ENCODE measurements at places on chromosomes 5 and 9.

DNA sequence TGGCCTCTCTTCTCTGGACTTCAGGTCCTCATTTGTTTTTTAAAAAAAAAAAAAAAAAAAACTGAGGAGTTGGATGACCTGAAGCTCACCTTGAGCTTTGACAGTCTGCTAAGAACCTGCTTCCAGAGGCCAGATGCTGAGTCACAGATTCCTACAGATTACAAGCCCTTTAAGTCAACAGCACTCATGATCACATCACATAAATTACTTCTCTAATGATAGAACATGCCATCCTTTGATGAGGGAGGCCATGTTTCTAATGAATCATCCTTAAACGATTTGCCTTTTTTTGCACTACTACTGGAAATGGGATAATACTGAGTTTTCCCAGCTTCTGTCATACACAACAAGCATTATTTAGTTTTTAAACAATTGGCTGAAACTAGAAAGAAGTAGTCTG lies 34.2 kb upstream of the MYOT start:
- no peak for DNase-seq

DNA sequence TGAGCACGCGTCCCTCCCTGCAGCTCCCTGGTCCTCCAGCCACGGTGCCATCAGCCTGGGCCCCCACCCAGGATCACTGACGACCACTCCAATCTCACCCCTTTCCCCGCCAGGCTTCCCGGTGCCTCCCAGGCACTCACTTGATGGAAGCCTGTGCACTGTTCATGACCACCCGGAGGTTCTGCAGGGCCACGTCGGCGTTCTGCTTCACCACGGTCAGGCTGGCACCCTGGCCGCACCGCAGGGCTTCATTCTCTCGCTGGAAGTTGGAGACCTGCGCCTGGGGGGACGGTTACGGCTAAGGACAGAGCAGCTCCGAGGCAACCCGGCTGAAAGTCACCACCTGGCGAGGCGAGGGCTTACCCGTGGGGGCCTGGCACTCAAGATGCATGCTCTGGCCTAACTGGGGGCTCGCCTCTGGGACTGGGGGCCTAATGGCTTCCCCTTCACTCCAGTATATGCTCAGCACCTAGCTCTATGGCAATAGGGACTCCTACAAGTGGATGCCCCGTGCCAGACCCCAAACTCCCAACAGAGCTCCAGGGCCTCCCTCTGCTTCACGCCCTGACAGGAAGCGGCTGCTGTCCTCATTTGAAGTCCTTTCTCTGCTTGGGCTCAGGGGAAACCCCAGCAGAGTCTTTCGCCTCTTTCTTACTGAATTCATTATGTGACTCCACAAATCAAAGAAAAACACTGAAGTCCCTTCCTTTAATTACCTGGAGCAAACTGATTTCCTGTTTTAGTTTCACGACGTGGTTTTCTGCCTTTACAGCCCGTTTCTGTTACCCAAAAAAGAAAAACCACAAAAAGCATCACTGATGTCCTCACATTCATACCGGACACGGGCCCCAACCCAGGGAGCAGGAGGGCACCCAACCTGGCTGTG lies 4.2 kb upstream of the SNAPC4 start:
- DNase-seq: no peak

- no peak for DNase-seq
These were observed 32.7 kb downstream of the FBXO10 start for GRCh38 chr9:37543468-37543867.

GRCh38 chr5:11224436-11225187 lies 463.6 kb upstream of the DAP start:
- no peak for DNase-seq

DNA sequence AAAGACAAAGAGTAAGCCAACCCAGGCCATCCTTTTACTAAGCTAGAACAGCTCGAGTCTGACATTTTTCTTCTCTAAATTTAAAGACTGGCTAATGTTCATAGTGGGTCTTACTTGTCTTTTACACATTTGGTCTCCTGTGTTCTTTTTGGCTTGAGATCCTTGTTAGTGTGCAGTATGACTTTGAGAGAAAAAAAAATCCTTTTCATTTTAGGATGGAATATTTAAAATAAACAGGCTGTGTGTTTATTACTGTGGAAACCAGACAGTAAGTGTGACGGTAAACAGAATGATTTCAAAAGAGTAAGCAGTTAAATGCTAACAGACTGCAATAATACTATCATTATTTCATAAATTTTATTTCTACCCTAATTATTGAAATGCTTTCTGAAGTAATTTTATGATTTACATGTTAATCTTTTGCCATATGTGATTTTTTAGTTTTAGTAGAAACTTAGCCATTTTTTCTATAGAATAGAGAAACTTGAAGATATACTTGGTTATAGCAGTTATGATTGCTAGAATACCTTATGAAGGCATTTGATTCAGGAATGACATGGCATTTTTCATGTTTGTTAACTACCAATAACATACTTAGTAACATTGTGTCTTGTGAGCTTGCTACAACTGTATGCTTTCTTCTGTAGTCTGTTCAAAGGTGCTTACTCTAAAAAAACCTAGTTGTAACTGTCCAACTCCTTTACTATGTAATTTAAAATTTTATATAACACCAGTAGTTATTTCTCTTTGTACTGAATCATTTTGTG lies 92.4 kb downstream of the XRCC4 start:
- no peak for DNase-seq

DNA sequence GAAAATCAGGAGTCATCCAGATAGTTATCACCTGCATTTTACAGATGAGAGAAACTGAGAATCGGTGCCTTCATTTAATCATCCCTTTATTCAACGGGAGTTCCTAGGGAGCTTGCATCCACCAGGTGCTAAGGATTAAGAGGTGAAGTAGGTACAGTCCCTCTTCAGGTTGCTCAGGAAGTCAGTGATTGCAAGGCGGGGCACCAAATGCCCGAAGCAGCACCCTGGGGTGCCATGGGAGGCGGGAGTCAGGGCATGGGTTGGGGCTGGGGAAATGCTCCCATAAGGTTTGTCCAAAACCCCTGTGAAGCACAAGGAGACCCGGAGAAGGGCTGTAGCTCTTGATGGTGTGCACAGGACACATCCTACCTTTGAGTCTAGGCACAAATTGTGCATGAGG lies 98.8 kb upstream of the KLF4 start:
- DNase-seq: no peak

- no peak for DNase-seq
These were observed 22.7 kb downstream of the CCNH start for GRCh38 chr5:87390075-87390474.

DNA sequence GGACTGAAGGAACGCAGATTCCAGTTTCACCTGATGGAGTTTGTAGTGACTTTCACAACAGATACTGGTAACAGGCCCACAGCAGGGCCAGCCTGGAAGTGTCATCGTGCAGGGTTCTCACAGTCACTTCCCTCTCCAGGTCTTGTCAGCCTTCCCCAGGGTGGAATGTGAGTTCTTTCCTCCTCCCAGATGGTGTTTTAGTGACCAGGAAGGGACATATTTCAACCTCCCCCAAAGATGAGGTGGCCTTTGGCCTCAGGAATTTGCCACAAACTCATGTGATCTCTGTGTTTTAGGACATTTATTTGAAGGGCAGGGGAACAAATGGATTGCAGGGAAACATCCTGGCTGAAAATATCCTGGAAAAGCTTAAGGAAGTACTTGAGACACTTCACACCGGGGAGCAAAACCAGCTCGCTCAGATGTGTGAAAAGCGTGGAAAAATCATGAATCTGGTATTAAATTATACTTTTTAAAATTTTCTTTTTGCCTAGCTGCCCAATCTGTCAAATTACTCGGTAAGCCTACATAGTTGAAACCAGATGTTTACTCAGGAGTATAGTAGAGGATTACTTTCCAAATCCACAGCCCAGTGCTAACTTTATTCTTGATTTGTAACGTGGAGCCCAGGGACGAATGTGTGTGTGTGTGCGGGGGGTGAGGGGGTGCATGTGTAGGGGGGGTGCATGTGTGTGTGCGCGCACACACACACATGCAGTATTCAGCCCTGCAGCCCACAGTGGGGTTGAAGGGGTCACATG lies 66.8 kb downstream of the PTPDC1 start:
- no peak for DNase-seq

GRCh38 chr9:132042324-132042723 lies 37.3 kb downstream of the MED27 start:
- no peak for DNase-seq

- no peak for DNase-seq
These were observed 369 bp downstream of the OCLN start for GRCh38 chr5:69492923-69493395.

- DNase-seq: no peak
These were observed 4.5 kb upstream of the POU4F3 start for GRCh38 chr5:146334074-146334533.

DNA sequence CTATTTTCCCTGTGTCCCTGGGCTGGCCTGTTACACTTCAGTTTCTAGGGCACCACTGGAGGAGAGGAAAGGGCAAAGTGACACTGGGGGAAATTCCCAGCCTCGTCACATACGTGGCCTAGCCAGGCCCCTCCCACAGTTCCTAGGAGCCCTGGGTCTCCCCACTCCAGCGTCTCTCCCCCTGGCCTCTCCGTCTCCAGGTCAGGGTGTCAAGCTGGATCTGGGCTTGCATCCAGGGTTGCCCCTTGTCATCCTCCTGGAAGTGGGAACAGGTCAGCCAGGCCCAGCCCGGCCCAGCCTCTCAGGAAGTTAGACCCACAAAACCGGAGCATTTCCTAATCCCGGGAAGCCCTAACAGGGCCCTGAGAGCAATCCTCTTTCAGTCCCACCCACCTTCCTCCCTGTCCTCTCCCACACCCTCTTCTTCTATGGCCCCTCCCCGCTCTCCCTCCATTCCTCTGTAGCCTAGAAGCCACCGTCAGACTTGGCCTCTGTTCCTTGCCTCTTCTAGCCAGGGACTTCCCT lies 4.7 kb upstream of the TNIP1 start:
- DNase-seq: peak; percentile 21

DNA sequence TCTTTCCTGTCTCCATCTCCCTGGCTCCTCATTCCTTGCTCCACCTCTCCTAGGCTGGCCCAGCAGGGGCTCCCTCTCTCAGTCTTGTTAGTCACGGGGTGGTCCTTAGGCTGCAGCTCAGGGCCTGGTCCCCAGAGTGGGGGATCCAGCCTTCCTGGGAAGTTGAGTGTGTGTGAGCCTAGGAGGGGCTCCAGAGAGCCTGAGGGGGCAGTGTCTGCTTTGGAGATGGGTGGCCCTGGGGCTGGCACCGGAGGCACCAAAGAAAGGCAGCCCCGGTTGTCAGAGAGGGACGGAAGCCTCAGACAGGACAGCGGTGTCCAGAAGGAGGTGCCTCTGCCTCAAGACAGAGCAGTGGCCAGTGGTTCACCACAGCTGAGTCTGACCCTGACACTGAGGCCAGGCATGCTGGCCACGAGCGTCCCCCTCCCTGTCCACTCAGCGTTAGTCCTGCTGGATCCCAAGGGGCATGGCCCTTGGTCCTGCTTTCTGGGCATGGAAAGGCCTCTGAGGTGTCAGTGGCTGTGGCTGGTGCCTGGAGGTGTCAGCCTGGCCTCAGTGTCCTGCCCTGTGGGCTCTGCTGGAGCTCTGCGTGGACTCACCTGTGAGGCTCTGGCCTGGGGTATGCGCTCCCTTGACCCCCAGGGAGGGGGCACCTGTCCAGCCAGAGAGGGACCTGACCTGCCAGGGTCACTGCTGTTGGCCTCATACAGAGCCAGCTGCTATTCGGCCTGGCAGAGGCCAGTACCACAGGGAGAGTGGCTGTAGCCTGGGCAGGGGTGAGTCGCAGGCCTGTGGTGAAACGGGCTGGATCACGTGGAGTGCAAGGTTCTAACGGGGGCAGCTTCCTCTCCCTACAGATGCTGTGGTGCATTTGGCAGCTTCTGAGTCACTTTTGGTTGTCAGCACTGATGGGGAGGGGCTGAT lies 130.6 kb downstream of the CACNA1B start:
- no peak for DNase-seq

GRCh38 chr5:180382926-180383325 lies 29.8 kb upstream of the GFPT2 start:
- DNase-seq: no peak

GRCh38 chr5:75823811-75824210 lies 106.6 kb upstream of the POC5 start:
- DNase-seq: no peak

DNA sequence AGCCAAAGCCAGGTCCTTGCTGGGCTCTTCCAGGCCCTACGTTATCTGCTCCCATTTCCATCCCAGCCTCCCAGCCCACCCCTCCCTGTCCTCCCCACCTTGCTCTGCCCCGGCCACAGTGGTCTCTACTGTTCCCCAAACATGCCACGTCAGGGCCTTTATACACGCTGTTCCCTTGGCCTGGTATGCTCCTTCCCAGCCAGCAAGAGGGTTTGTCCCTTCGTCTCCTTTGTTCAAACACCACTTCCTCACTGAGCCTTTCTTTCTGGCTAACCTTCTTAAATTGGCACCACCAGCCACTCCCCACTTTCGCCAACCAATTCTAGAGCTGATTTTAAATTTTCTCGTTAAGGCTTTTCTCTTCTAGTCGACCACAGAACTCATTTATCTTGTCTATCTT lies 9.8 kb downstream of the SH2D3C start:
- DNase-seq: no peak

DNA sequence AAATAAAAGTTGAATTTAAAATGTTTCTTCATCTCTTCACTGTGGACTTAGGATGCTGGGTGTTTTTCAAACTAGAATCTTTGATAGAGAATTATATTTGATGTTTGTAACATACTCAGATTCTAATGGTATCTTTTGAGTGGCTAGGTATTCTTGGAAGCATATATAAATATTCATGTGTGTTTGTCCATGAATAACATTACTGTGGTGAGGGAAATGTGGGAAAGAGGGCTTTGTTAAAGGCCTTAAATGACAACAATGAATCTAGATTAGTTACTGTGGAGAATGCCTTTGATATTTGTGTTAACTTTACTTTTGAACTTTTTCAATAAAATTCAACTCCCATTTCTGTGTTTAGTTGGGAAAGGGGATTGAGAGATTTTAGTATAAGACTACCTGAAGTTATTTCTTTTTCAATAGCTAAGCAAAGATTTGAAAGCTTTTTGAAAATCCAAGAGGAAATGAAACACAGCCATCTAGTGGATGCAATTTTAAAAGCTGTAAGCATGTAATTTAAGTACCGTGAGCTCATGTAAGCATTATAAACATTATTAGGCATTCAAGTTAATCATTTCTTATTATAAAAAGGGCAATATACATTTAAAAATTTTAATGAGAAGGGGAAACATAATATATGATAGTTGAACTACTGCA lies 69.6 kb downstream of the CCDC171 start:
- DNase-seq: no peak

DNA sequence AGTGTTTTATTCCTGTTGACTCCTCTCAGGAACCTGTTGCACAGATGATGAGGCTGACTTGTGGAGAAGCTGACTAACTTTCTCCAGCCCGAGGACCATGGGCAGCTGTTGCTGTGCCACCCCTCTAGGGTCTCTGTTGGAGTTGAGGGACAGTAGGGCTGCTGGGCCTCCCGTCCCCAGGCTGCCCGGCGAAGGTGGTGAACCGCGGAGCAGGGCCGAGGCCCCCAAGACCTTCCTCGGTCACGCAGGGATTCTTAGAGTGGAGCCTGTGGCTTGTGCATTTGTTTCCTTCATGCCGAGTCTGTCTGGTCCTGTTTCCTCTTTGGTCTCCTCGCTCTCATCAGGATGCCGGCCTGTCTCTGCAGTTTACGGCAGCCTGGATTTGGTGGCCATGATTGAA lies 40.2 kb downstream of the CACNA1B start:
- DNase-seq: no peak
